AG20443 (cell line): ENCODE measurements at places on chromosomes 13 and 19.
A peak's percentile ranks its signal among the peaks of the same experiment; 100 is the strongest.

GRCh38 chr13:97124915-97125809 lies 97.0 kb upstream of the MBNL2 start:
- DNase-seq, result peak; percentile 44

DNA sequence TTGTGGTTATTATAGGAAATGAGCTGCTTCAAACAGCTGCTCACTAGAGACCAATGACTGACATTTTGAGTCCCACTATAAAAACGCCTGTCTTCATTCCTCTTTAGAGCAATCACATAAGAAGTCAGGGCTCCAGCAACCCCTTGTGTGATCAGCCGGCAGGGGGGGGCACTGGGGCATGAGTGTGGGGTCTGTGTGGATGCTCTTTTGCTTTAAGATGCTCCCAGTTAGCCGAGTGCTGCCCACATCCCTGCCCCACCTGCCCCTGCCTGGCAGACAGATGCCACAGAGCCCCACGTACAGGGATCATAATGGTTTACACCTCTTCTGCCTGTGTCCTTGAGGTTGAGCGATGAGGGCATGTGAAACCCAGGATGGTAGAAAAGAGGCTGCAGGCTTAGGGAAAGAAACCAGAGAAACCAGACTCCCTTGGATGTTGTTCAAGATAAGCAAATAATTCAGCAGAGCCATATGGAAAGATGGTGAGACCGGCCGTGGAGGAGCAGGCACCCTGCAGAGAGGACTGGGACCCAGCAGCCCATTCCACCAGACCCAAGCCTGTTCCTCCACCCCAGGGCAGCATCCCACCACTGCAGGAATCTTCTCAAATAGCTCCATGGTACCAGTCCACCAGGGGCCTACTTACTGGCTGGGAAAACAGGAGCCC lies 55.4 kb downstream of the CHST8 start:
- DNase-seq, result no peak

- DNase-seq, result peak; percentile 82
Observed at GRCh38 chr19:8609279-8610040, 1.1 kb downstream of the ADAMTS10 start.

DNA sequence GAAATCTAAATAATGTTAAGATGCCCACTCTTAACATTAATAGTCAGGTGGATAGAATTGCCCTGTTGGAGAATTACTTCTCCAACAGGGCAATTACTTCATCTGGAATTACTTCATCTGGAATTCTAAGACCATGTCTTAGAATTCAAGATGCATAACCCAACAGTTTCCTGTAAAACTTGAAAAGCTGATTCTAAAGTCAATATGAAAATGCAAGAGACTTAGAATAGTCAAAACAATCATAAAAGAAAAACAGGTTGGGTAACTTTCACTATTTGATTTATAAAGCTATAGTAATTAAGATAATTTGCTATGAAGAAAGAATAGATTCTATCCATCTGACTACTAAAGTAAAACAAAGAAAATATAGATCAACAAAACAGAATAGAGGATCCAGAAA lies 75.2 kb downstream of the ABCC4 start:
- DNase-seq, result no peak

GRCh38 chr19:34734537-34735103 lies 577 bp downstream of the ZNF181 start:
- DNase-seq, result peak; percentile 80
